ENCODE measurements at places on chromosomes 12 and 14.

DNA sequence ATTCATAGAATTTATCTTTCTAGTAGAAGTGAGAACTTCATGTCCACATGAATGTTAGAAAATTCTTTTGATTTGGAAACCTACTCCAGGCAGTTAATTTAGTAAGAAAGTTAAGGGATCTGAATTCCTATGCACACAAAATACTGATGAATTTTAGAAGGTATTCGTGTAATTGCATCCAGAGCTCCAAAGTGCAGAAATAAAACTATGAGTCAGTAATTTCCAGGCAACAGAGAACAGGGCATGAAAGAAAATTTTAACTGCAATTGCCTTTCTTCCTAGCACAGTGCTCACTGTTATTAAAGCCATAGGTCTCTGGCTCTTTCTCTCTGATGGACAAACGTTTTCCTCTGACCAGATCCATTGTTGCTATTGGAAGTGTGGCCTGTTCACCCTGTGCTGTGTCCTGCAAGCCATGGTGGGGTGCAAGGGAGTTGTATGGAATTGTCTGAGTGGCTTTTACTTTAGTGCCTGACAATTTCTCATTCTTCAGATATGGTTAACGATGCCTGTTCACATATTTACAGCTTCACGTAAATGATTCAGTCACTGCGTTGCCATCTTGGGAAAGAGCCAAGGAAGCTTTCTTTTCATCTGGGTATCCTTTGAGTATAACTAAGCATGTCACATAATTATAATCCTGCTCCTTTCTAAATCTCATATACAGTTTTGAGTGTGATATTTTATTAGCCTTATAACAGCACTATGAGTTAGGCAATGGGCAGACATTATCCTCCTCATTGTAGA, 145.1 kb downstream of the ACSS3 start:
- DNase-seq: no peak

DNA sequence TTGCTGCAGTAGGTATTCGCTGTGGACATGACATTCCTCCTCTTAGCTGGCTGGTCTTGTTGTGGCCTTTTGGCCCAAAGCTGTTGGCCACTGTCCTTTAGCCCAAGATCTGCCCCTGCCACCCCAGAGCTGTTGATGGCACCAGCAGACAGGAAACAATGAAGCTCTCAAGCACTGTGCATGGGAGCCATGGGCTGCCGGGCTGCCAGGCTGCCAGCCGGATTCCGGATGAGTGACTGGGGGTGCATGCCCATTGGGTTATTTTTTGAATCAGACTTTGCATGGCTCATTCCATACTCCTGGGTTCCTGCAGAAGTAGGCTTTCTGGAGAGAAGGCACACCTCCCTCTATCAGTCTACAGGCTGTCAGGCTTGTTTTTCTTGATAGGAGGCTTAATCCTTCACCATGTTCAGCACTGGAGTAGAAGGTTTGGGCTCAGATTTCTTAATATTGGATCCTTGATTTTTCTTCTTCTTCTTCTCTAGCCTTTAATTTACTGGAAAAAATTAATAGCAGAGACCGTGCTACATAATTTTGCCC, 32.4 kb downstream of the MAX start:
- DNase-seq: no peak

DNA sequence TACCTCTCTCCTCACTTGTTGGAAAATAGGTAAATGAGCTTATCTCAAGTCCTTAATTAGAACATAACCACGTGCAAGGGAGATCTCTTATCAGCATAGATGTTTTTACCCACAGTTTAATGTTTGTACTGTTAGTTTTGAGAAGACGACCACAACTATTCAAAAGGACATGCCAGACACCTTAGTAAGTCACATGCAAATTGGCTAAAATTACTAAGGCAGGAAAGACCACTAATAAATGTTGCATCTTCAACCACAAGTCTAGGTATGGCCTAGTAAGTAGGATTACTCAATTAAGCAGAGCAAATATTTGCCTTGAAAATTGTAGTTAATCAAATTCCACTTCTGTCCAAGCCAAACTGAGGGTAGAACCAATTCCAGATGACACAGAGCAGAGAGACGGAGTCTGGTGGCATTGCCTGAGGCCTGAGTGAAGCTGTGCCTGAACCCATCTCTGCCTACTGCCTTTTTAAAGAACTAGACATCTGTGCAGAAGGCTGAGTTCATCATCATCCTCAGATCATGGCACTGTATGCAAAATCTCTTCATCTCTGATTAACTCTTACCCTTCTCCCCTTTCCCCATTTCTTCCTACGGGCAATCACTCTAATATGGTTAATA, 29.7 kb upstream of the CHST11 start:
- no peak for DNase-seq

GRCh38 chr12:96502949-96503532, 13.7 kb downstream of the CFAP54 start:
- DNase-seq: no peak

DNA sequence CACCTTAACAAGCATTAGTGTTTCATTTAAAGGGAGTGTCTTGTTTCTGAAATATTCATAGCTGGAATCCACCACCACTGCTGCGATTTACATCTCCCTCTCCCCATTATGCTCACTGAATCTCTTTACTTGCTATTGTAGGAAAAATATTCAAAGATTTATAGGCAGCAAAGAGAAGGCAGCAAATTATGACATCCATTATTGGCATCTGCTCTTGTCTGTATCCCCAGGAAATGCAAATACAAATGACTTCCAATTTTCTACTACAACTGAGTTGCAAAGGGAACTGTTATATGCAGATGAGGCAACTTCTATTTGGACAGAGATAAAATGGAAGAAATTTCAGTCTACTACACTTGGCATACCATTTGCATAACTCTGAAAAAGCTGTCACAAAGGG, 88.4 kb upstream of the PRKD1 start:
- DNase-seq: no peak

- no peak for DNase-seq
These were observed 5.5 kb upstream of the HOXC9 start for GRCh38 chr12:53994264-53995001.

GRCh38 chr14:50762001-50762930, 68.7 kb downstream of the NIN start:
- DNase-seq: no peak
